ENCODE measurements at places on chromosomes 7 and 10. TPM values are rescaled to one million over a fixed set of nuclear protein-coding genes. Genes with fewer than 3 reads are reported as not detected.

The ASAH2 gene
- 3.3 TPM for total RNA-seq

The GNAT3 gene
- not detected for total RNA-seq

The UBTD1 gene
- total RNA-seq, result 16.9 TPM

The CH25H gene
- not detected for total RNA-seq

The C7orf57 gene
- total RNA-seq, result 0.25 TPM

The RGS10 gene
- 54.5 TPM for total RNA-seq

The ZDHHC16 gene
- total RNA-seq, result 50.7 TPM

The GNG11 gene
- total RNA-seq, result 33.6 TPM

The CARD11 gene
- total RNA-seq, result 1.3 TPM

The AS3MT gene
- 4.7 TPM for total RNA-seq

The SYCE1 gene
- total RNA-seq, result not detected

The CPEB3 gene
- total RNA-seq, result 0.41 TPM

The TMEM196 gene
- total RNA-seq, result not detected

The C7orf33 gene
- not detected for total RNA-seq

The WASHC2C gene
- total RNA-seq, result 17.8 TPM

The EGR2 gene
- total RNA-seq, result 0.86 TPM

The C10orf105 gene
- not detected for total RNA-seq

The ZFAND4 gene
- 6.0 TPM for total RNA-seq

The FFAR4 gene
- total RNA-seq, result 0.31 TPM

The NUP42 gene
- total RNA-seq, result 28.6 TPM

The CHCHD1 gene
- 72.9 TPM for total RNA-seq

The HYAL4 gene
- not detected for total RNA-seq

The NPFFR1 gene
- 0.01 TPM for total RNA-seq

The GRM3 gene
- total RNA-seq, result not detected

The TSC22D4 gene
- 32.2 TPM for total RNA-seq

The TRIL gene
- not detected for total RNA-seq

The FAM237B gene
- total RNA-seq, result not detected

The FAM180A gene
- total RNA-seq, result not detected

The PTPN20 gene
- total RNA-seq, result 4.9 TPM

The WNT16 gene
- not detected for total RNA-seq

The MBL2 gene
- not detected for total RNA-seq

The MOGAT3 gene
- not detected for total RNA-seq

All from A549 treated with DMSO at 1 μM for 4 hours (cell line).